Omental fat pad (tissue), 4 donors: ENCODE measurements at places on chromosomes 2 and 18.

DNA sequence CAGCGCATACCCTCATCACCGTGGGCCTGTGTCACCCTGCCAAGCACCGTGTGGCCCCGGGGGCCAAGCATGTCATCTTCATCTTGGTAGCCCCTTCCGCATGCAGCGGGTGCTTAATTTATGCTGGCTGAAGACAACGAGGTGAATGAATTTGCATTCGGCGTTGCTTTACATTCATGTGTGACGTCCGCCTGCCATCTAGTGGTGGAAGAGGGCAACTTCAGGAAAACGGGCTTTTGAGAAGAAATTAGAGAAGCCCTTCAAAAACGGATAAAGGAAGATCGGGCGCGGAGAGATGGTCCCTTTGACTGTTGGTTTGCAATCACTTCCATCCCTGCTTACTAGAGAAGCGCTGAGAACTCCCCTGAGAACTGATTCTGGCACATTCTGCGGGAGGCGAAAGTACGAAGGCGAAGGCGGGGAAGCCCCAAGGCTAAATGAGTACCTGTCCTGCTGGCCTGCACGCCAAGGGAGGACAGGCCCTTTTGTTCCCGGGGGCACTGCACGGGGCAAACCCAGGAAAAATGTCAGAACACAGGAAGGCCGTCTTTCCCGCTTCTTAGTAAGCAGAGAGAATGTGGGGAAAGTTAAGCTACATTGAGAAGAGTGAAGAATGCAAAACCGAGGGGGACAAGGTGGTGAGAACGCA is 145.9 kb downstream of the ZNF516 start:
- DNase-seq: peak; percentile 54

- no peak for DNase-seq
These were observed 46.8 kb upstream of the NCK2 start for GRCh38 chr2:105697781-105698449.

GRCh38 chr18:35732162-35732561 is 150.6 kb downstream of the GALNT1 start:
- no peak for DNase-seq

DNA sequence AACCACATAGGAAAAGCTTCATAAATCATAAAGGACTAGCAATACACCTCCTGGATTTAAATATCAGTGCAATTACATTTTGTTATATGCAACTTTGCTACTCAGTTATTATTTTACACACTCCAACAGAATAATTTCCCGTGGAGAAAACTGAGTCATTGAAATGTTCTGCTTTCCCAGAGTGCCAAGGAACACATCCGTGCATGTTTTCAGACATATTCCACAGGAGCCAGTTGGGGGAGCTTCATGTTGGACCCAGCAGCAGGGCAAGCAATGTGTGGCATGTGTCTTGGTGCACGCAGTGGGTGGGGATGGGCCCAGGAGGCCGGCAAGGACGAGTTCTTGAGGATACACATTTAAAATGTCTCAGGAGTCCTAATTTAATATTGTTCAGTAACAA is 14.4 kb upstream of the SMIM21 start:
- DNase-seq: no peak

GRCh38 chr2:217250013-217250524 is 390.2 kb upstream of the TNP1 start:
- DNase-seq: no peak

- DNase-seq: no peak
These were observed 5.2 kb downstream of the PNKD start for GRCh38 chr2:218275371-218276072.

DNA sequence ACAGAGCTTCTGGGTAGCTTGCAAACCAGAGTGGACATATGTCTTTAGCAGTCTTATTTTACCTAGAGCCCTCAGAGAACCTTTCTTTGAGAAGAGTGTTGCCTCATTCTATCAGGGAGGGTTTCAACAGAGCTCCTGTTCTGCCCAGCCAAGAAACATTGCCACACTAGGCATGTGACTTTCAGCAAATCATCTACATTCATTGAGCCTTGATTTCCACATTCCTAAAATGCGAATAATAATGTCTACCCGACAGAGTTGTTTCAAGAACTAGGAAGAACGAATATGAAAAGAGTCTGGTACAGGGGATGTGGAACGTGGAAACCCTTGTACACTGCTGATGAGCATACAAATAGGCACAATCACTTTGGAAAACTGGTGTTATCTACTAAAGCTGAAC is 7.8 kb upstream of the PRKAG3 start:
- DNase-seq: no peak

DNA sequence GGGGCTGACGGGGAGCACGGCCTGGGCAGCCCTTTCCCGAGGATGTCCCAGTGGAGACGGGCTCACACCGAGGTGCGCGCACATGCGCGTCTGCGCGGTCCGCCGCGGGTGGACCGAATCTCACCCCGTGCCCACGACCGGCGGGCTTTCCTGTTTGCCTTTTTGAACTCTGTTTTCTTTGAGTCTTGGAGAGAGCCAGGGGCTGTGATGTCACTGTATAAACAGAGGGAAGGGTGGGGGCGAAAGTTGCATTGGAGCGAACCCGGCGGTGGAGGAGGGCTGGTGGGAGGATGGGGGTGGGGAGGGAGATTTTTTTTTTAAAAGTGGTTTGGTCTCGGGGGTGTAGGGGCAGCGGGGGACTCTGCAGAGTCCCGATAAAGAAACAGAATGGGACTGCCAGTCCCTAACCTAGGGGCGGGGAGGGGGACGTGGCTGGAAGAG is 141.2 kb upstream of the CTAGE1 start:
- DNase-seq: no peak

DNA sequence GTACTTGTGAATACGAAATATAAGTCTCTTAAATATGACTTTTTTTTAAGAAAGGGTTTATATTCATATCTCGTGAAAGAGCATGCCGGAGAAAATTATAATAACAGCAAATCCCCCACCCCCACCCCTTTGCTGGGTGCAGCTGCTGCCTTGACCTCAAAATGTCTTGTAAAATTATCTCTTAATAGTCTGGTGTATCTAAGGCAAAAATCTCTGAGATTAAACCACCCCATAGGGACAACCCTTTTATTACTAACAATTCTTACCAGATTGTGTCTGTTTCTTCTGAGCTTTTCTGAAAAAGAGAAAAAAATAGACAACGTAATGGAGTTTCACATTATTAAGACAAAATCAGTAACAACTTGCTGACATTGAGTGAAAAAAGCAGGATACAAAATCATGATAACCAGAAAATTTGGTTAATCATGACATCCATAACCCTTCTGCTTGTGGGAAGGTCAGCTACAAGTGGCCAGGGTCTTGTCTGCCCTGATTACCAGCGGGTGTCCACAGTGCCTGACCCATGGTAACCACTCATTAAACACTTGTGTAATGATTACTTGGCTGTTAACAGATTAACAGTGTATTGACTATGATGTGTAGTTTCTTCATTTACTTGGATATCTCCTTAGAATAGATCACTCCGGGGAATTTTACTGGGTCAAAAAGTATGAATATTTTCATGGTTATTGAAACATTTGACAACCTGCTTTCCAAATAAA is 1.5 kb downstream of the STRADB start:
- no peak for DNase-seq

- no peak for DNase-seq
These were observed 121.9 kb downstream of the TNS1 start for GRCh38 chr2:217880891-217881290.

- DNase-seq: no peak
These were observed 123.6 kb downstream of the PLCL1 start for GRCh38 chr2:197927994-197928393.

DNA sequence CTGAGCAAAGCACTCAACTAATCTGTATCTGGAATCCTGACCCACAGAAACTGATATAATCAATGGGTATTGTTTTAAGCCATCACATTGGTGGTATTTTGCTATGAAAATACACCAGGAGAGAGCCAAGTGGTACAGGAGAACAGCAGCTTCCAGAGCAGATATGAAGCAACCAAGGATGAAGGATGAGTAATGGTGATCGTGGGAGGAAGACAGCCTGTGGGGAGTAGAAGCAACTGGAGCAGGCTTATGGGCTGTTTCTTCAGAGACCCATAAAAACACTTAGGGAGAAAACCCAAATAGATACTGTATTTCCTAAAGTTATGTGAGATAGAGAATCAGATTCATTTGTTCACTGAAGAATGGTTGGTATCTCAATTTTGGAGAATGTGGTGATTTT is 330.8 kb downstream of the NUP35 start:
- no peak for DNase-seq

DNA sequence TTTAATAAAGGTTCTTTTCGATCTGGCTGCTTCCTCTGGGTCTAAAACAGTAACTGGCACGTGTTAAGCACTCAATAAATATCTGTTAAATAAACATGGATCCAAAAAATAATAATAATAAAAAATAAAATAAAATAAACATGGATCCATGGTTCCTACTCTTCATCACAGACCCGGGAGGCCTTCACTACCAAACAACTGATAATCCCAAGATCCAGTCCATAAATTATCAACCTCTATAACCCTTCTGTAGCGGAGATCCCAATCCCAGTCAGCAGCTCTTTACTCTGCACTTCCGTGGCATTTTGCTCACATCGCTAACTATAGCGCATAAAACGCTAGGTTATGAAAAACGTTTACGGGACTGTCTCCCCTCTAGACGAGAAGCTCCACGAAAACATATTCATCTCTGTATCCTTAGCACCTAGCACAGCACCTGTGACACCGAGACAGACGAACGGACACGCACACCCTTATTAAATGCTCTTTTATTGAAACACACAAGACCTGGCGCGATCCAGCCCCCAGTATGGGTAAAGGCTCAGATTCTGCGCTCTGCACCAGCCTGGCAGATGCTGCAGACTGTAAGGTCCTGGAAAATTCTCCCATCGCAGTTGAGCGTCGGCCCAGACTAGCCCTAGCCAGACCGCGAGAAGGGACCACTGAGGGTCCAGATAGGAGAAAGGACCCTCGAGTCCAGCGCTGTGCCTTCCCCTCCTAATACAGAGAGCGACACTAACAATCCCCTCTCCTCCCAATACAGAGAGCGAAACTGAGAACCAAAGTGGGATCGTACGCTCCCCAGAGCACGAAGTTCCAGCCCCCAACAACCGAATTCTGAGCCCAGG is 770 bp downstream of the NBAS start:
- no peak for DNase-seq

GRCh38 chr2:29360016-29360784 is 245.0 kb downstream of the CLIP4 start:
- no peak for DNase-seq

- DNase-seq: no peak
These were observed 416.6 kb upstream of the NXPH2 start for GRCh38 chr2:139196754-139197153.

- DNase-seq: no peak
These were observed 62.9 kb downstream of the POMC start for GRCh38 chr2:25105336-25106085.

GRCh38 chr2:161166538-161167409 is 6.5 kb downstream of the TANK start:
- DNase-seq: no peak

GRCh38 chr2:37868866-37869265 is 56.2 kb upstream of the RMDN2 start:
- DNase-seq: no peak

- DNase-seq: no peak
These were observed 412 bp downstream of the GPD2 start for GRCh38 chr2:156436497-156437085.

DNA sequence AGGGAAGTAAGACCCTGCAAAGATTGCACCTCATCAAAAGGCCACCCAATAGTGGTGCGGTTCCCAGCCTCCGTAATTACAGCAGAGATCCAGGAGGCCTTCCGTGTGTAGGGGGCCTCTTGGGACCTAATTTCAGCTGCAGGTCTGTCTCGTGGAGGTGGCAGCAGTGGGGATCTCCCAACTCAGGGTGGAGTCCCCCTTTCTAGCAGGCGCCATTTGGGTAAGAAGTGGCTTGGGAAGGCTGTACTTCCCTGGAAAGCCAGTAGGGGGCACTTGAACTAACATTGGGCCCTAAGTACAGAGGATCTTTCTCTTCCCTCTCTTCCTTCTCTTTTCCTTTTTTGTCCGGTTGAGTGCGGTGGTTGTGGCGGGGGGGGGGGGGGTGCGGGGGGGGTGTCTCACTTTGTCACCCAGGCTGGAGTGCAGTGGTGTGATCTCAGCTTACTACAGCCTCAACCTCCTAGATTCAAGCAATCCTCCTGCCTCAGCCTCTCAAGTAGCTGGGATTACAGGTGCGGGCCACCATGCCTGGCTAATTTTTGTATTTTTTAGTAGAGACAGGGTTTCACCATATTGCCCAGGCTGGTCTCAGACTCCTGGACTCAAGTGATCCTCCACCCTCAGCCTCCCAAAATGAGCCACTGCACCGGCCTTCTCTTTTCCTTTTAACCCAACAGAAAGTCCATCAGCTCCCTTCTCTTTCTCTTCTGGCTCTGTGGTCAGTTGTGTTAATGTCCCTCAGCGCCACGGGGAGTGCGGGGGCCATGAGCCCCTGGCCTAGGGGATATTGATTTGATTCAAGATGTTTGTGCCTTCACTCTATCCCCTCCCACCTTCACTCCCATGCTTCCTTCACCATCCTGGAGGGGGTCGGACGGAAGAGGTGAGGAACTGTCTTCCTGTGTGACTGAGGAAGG is 32.0 kb downstream of the CENPO start:
- DNase-seq: no peak

- DNase-seq: no peak
These were observed 447.0 kb upstream of the ID2 start for GRCh38 chr2:8234757-8235374.

GRCh38 chr2:206368933-206369569 is 74.3 kb upstream of the ADAM23 start:
- DNase-seq: no peak

GRCh38 chr2:174014699-174015070 is 49.5 kb upstream of the SP3 start:
- DNase-seq: no peak

DNA sequence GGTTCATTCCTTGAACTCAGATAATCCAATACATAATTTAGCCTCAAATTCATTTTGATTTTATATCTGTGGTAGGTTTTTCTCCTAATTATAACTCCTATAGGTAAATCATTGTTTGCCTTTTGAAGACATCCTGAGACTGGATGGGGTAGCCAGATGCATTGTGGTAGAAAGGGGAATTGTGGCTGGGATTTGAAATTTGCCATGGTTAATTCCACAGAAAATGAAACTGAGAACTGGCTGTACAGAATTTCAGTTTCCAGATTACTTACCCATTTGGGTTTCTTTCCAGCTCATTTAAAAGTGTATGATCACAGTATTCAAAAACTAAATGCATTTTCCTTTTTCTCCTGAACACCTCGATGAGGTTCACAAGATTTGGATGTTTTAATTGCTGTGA is 18.2 kb downstream of the CDKL4 start:
- DNase-seq: no peak

- DNase-seq: no peak
These were observed 30.6 kb downstream of the SPATS2L start for GRCh38 chr2:200336980-200337615.

- no peak for DNase-seq
These were observed 520.8 kb downstream of the FBXO15 start for GRCh38 chr18:73626859-73627258.

GRCh38 chr18:50662177-50662576 is 102.3 kb downstream of the MAPK4 start:
- DNase-seq: no peak

DNA sequence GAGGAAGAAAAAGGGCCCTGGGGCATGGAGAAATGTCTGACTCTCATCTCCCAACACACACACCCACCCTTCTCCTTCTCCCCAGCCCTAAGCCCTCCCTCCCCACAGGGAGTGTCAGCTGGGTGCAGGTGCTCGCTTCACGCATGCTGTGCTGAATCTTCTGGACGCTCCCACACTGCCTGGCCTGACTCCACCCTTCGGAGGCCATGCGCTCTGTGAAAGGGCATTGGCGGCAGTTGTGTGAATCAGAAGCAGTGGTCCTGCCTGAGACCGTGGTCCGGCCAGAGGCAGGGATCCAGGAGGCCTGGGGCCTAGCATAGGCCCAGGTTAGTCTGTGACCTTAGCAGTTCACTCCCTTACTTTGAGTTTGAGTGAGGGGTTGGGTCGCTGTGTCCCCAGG is 57.1 kb downstream of the LONRF2 start:
- no peak for DNase-seq
